ENCODE measurements at places on chromosomes 4 and X.

DNA sequence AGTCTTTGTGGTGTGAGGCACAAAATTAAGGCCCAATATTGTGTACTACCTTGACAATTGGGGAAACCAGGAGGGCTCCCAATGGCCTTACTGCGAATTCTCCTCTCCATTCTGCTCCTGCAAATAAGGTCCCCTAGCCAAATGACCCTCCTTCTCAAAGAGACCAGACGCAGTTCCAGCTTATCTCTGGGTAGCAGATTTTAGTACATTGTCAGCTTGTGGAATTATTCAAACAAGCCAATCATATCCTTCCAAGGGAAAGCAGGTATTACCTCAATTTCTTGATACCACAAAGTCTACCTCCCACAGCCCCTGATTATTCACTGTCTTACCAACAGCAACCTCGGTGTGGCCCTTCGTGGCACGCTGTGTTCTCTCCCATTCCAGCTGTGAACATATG, 7.8 kb upstream of the ZBTB33 start:
- DNase-seq: no peak

- DNase-seq: no peak
Measured at GRCh38 chr4:143089291-143089690, 95.4 kb upstream of the USP38 start.

DNA sequence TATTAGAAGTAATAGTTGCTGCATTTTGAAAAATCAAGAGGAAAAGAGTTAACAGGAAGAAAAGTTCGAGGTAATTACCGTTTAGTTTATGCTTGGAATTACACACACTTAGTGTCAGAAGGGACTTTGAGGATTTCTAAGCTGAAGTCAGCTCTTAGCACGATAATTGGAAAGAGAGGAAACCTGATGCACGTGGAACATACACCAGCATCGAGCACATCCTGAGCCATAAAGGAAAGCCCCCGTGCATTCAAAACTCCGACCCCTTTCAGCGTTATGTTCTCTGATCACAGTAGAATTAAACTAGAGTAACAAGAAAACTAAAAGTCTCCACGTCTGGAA, 400 bp upstream of the PAQR3 start:
- DNase-seq: no peak

- DNase-seq: no peak
Measured at GRCh38 chr4:150906987-150907633, 108.0 kb downstream of the LRBA start.

- no peak for DNase-seq
Measured at GRCh38 chrX:53990171-53990570, 54.1 kb downstream of the PHF8 start.

DNA sequence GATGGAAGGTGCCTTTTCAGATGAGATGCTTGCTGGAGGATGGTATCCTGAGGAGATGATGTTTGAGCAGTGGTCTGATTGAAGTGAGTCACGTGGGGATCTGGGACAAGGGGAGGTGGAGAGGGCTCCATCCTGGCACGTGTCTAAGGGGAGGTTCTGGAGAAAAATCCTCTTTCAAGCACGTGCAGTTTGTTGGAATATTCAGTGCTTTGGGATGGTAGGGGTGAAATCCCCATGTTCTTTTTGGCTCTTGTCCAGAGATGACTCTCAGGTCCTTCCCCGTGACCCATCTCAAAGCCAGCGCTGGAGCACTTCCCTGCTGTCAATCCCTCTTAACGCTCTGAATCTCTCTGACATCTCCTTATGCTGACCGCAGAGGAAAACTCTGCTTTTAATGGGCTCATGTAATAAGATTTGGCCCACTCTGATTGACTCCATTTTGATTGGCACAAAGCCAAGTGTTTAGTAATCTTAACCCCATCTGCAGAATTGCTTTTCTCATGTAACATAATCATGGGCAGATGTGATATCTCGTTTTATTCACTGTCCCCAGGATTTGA, 10.8 kb upstream of the KLKB1 start:
- DNase-seq: no peak

DNA sequence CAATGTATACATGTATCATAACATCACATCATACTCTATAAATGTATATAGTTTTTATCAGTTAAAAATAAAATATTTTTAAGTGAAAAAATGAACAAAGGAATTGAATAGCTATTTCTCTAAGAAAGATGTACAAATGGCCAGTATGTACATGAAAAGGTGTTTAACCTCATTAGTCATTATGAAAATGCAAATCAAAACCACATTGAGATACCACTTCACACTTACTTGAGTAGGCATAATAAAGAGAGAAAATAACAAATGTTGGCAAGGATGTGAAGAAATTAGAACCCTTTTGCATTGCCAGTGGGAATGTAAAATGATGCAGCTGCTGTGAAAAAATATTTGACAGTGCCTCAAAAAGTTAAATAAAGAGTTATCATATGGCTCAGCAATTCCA, 95.5 kb downstream of the IRS4 start:
- DNase-seq: no peak

- DNase-seq: no peak
Measured at GRCh38 chr4:158722291-158722916, 792 bp downstream of the PPID start.

DNA sequence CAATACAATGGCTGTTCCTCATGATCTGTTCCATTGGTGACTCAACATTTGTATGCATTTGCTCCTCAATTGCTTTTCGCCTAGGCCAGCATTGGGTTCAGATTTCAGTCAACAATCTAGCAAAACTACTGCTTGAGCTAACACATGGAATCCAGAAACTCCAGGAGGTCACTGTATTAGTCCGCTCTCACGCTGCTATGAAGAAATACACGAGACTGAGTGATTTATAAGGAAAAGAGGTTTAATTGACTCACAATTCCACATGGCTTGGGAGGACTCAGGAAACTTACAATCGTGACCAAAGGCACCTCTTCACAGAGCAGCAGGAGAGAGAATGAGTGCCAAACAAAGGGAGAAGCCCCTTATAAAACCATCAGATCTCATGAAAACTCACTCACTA, 67.1 kb downstream of the RXFP1 start:
- no peak for DNase-seq

Data from stimulated activated CD8-positive, alpha-beta memory T cell treated with anti-CD3 and anti-CD28 coated beads, Interleukin-7, amount 100 ng/mL, for 48 hours (primary cell).